G401 (cell line): ENCODE measurements at places on chromosomes 1 and 21. TPM values are rescaled to one million over a fixed set of nuclear protein-coding genes. Genes with fewer than 3 reads are reported as not detected.

DNA sequence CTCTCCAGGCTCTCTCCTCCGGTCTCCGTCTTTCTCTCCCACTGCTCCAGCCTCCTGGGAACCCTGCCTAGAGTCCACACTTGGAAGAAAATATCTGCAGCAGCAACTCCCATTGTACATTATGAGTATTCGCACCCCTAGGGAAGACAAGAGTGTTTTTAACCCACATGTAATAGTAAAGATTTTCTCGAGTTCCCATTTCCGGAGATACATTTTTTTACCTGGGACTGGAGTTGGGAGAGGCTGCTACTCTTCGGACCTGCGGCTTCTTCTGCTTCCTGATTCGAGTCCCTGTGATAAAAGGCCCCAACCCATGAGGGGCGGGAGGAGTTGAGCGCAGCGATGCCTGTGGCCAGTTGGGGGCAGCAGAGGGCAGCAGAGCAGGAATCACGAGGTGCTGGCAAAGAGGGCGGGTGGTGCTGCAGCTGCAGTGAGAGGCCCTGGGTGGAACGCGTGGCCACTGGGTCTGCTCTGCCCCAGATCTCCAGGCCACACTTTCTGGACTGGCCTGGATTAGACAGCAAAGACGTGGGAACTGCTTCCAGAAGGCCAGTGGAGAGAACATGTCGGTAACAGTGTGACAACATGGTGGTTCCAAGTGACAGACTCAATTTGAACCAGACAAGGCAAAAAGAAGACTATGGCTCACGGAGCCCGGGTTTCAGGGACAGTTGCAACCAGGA, 221.0 kb upstream of the CSF3R start:
- DNase-seq: peak; percentile 64

Gene GREM2
- total RNA-seq: not detected in 2 replicates

DNA sequence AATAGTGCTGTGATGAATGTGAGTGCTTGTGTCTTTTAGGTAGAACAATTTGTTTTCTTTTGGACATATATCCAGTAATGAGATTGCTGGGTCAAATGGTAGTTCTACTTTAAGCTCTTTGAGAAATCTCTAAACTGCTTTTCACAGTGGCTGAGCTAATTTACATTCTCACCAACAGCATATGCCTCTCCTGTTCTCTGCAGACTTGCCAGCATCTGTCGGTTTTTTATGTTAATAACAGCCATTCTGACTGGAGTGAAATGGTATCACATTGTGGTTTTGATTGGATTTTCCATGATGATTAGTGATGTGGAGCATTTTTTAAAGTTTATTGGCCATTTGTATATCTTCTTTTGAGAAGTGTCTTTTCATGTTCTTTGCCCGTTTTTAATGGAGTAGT, 647.3 kb upstream of the ADAMTS5 start:
- DNase-seq: no peak

DNA sequence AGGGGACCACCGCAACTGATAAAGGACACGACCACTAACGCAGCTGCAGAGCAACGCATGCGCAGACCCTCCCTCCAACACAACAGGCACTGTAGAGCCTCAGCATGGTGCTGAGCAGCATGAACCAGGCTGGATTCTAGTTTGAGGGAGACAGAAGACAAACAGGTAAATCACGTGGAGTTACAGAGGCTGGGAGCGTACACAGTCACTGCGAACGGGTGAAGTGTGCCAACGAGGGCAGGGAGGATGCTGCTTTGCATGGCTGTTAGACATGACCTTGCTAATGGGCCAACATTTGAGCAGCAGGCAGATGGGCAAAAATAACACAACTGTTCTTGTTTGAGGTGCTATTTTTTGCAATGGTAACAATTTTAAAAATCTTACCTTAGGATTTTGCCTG, 55.2 kb upstream of the NADK start:
- DNase-seq: peak; percentile 73

Gene TMCO2
- total RNA-seq: not detected in 2 replicates
